ENCODE measurements at places on chromosomes 2 and 18.

- no peak for DNase-seq
Measured at GRCh38 chr18:77191071-77191751, 58.4 kb upstream of the GALR1 start.

GRCh38 chr2:162917626-162918025 is 79.1 kb upstream of the KCNH7 start:
- no peak for DNase-seq

DNA sequence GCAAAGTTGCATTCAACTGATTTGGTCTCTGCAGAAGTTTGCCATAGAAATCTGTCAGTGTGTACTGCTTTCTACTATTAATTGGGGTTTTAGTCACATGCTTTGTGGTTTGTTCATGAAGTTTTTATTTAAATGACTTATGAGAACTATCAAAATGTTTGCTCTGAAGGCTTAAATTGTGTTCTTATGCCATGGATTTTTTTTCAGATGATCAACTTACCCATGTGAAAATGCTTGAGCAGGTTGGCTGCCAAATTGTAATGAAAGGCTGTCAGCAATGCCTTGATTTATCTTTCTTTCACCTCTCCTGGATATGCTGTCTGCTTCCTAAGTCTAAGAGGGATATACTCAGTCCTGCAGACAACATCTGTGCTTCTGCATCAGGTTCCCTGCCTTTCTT is 50.7 kb downstream of the FMNL2 start:
- peak; percentile 61 for DNase-seq

- DNase-seq: peak; percentile 71
Measured at GRCh38 chr18:12391487-12392165, 14.6 kb upstream of the AFG3L2 start.

DNA sequence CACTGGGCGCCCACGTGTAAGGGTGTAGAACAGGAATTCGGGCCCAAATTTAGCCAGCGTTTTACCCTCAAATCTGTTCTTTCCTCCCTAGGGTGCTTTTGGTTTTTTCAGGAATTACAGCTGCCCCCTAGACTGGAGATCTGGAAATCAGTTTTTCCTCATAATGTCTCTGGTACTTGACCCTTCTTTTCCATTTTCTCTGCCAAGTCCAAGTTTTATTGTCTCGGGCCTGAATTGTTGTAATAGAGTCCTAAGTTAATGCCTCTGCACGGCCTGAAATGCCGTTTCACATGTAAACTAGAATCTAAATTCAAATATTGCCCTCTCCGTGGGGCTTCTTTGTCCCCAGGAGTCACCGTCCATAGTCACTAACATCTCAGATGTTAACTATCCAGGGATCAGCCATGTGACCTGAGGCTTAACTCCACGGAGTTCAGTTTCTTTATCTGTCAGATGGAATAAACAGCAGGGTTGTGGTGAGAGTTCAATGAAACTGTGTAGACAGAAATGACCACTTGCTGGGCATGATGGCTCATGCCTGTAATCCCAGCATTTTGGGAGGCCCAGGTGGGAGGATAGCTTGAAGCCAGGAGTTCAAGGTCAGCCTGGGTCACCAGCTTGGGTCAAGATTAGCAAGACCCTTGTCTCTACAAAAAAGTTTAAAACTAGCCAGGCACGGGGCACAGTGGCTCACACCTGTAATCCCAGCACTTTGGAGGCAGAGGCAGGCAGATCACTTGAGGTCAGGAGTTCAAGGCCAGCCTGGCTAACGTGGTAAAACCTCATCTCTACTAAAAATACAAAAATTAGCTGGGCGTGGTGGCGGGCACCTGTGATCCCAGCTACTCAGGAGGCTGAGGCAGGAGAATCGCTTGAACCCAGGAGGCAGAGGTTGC is 12.7 kb upstream of the CABLES1 start:
- DNase-seq: no peak

GRCh38 chr18:79182047-79182713 is 113.0 kb downstream of the ATP9B start:
- no peak for DNase-seq

DNA sequence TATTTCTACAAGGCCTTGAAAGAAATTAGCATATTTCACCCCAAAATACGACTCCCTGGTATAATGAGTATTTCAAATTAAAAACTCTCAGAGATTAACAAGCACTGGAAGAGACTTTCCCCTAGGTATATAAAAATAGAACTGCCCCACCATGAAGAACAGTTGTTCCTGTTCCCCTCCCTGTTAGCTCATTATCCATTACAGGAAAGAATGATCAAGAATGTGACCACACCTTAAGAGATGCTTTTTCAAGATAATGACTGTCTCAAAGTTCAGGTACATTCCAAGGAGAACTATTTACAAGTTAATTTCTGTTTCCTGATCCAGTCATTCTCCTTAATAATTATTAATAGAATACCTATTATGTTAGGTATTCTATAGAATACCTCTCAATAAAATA is 1220.6 kb upstream of the CDH2 start:
- DNase-seq: no peak

DNA sequence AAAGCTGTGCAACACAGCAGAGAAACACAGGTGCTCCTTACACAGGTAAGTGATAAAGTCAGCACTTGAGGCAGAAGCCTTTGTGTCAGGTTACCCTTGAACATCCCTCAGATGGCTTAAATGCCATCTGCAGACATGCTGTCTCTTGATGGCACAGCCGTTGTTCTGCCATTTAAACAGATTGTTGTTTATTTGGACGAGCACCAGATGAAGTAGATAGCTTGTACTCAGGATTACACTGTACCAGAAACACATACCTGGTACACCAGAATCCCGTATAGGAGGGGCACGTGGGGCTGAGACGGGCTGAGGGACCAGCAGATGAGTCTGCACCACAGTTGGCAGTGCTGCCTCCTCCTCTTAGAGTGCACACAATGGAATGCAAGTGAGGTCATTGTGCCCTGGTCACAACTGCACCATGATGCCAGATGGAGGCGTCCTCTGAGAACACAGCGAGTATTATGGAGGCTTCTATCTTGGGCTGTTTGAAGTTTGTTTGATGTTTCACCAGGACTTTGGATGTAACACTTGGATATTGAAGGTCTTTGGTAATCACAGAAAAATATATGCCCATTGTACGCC is 143.0 kb downstream of the TANC1 start:
- peak; percentile 97 for DNase-seq

GRCh38 chr2:48733067-48733503 is 22.4 kb downstream of the LHCGR start:
- no peak for DNase-seq

DNA sequence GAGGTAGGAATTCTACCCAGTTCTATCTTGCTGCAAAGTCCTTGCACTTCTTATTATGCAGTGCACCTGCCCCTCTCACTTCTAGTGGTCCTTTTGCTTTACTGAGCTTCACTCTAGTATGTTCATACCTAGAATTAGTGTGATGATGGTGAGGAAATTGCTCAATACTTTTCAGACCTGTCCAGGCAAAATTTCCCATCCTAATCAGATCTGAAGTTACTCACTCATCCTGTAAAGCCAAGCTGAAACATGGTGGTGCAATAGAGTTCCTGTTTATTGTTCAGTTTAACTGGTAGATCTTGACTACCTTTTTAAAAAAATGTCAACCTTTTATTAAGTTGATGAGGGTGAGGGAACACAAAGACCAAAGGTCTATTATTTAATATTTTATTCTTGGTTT is 12.6 kb upstream of the FIGN start:
- no peak for DNase-seq

GRCh38 chr2:41779888-41780287 is 267.9 kb upstream of the PKDCC start:
- no peak for DNase-seq

DNA sequence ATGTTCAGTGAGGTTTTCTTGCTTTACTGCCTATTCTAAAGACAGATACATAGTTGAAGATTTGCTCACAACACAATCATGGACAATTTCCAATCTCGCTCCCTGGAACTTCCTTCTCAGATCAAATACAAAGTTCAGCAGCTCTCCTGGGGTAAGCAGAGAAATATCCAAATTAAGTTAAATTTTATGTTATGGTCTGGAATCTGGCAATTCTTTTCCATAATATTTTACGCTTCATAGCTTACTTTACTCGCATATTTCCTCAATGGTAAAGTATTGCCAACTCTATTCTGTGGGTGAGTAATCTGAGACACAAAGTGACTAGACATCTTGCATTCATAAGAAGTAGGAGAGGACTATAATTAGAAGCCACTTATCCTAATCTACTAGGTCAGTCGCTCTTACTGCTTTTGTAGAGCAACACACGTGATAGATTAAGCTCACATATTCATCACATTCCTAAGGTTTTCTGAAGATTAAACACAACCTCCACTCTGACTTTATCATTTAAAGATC is 529.4 kb downstream of the CCDC85A start:
- no peak for DNase-seq

DNA sequence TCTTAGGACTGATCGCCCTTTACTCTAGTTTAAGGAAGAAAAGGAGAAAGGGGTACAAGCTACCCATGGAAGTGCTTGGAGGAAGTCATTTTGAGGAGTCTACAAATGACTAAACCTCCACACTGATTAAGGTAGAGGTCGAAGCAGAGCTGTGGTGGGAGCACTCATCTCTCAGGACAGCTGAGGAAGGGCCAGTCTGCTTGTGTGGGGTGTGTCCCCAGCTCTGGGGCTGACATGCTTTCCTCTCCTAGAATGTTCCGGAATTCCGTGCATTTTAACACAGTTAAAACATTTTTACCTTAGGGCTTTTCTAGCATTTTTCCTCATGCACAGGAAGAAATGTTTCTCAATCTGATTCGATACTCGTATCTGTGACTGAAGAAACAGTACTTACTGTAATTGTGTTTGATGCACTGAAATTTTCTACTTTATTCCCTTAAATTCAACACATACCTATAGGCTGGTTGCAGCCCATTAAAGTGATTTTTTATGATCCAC is 135.1 kb downstream of the NCK2 start:
- no peak for DNase-seq

DNA sequence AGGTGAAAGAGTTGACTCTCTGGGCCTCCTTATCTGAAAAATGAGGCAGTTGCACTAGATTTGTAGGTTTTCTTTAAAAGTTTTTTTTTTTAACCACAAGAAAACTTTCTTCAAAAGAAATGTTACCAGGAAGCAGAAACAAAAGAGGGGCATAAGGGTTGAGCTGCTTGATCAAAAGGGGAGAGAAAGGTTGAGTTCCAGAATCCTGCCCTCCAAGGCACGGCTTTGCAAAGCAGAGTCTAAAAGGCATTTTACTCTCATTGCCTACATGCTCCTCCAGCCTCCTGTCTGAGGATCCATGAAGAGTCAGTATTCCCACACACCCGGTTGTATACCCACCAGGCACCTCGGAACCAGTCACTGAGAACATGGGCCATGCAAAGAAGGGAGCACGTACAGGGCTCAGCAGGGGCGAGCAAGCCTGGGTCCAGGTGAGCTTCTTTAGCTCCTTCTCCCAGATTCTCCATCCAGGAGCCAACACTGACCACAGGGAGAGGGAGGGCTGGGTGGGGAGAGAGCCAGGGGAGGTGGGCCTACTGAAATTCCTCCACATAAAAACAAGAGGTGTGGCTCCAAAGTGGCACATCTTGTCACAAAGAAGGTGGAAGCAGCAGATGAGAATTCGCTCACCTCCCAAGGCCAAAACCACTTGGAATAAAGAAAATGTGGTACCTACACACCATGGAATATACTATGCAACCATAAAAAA is 116.0 kb upstream of the EPC2 start:
- no peak for DNase-seq

- peak; percentile 21 for DNase-seq
Measured at GRCh38 chr2:159904127-159904958, 106.3 kb upstream of the CD302 start.

GRCh38 chr2:8018956-8019355 is 662.9 kb upstream of the ID2 start:
- DNase-seq: no peak
